Stimulated activated CD8-positive, alpha-beta memory T cell treated with anti-CD3 and anti-CD28 coated beads, Interleukin-7, amount 100 ng/mL, for 1 hour (primary cell): ENCODE measurements at places on chromosomes 3 and 15.
A peak's percentile ranks its signal among the peaks of the same experiment; 100 is the strongest.

DNA sequence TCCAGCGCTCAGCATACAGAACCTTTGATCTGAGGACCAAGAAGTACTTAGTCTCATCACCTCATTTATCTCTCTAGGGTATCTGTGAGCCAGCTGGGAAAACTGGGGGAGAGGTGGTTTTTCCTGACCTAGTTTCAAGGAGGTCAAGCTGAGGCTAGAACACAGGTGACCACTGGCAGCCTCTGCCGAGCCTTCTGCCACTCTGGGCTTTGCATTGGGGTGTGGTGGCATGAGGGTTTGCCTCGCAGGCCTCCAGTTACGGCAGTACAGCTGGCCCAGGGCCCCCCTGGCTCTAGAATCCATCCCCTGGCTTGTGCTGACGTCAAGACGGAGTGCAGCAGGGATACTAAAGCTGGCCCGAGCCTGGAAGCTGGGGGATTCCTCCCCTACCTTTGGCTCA, 34.7 kb upstream of the CDCP1 start:
- DNase-seq: no peak

DNA sequence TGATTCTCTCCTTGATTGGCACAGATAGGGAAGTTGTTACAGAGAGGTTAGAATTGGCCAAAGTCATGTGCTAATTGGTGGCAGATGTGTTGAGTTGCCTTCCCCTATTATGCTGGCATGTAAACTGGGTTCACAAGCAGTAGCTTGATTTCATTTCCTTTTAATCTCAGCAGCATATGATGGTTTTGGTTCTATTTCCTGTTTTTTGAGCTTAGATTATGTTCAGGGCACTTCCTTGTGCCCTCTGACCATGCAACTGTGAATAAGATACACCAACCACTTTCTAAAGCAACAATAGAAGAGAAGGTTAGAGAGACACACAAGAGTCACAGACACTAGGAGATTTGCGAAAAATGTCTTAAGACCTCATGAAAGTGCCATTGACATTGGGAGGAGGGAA, 16.5 kb downstream of the HPS3 start:
- DNase-seq: no peak

DNA sequence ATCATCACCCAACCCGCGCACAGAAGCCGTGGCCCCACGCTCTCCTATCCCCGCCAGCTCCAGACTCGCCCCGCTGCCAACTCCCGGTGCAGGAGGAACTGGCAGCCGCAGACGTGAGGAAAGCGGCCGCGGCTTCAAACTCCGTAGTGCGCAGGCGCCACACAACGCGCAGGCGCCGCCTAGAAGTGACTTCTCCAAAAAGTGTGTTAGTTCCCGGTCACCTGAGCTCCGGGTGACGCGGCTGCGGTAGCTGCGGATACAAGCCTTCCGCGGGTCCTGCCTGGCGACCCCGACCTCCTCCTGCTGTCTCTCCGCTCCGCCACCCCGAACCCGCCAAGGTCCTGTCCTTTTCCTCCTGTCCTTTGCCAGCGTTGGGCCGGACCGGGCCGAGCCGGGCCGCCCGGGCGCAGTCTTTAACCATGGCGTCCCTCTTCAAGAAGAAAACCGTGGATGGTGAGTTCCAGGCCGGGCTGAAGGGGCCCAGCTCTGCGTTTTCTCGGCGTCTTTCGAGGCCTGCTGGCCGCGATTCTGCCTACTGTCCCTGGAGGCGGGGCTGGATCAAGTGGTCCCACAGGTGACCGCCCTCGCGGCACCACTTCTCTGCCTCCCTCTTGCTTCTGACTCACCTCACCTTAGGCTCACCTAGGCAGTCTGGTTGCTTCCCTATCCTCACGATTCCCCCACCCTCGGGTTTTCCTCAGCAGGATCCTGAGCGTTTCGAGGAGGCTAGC, at the start of gene CHMP2B:
Gene CHMP2B (plus strand): TSS at position 206 of the 731 bp plus-strand sequence. CDS start 214 bp downstream, at position 420.
- DNase-seq: peak; percentile 88

GRCh38 chr3:179113903-179114302, 34.3 kb upstream of the PIK3CA start:
- DNase-seq: no peak

DNA sequence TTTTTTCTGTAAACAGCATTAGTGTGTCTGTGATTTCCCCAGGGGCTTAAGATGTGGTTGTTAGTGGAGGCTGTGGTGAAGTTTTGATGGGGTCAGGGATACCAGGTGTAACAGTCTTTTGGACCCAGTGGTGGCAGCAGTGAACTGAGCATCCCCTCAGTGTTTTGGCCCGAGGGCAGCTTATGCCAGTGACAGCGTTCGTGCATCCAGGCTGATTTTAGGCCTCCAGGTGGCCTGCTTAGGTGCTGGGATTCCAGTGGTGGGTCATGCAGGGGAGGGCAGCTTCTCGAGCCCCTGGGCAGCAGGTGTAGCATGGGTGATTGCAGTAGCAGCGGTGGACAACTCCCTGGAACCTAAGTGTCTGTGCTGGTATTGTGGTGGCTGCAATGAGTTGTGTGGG, 29.2 kb downstream of the STT3B start:
- no peak for DNase-seq

DNA sequence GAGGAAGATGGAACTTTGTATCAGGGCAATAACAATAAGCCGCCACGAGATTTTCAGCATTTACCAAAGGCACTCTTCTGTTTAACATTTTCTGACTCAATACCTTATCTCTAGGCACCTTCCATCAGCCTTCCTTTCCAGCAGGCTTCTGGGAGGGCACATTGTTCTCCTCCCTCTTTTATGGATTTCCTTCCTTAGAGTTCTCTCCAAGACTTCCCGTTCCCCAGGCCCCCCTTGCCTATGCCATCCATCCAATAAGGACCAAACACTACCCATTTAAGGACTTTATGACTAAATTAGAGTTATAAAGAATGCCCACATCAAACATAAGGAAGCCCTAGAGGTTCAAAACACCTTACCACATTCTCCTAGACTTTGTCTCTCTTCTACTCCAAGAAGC, 71.0 kb upstream of the ACP3 start:
- no peak for DNase-seq

- DNase-seq: no peak
Measured at GRCh38 chr3:51944451-51945021, 2.4 kb downstream of the PARP3 start.

- no peak for DNase-seq
Measured at GRCh38 chr15:61989667-61990066, 70.6 kb downstream of the VPS13C start.

- no peak for DNase-seq
Measured at GRCh38 chr3:108662142-108662738, 72.7 kb downstream of the DZIP3 start.

DNA sequence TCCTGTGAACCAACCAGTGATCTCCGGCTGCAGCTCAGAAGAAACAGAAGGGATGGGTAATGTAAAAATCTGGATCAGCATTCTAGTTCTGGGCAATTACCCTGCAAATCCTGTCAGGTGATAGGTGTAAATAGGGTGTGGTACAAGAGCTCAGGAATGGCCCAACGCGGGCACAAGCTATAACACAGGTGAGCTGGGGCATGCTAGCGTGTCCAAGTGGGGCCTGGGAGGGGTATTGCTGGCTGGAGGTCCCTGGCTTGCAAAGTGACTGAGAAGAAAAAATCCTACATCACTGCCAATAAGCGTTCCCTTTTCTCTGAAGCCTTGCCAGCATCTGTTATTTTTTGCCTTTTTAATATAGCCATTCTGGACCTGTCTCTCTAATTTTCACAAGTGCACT, 9.7 kb upstream of the CHST2 start:
- DNase-seq: no peak

DNA sequence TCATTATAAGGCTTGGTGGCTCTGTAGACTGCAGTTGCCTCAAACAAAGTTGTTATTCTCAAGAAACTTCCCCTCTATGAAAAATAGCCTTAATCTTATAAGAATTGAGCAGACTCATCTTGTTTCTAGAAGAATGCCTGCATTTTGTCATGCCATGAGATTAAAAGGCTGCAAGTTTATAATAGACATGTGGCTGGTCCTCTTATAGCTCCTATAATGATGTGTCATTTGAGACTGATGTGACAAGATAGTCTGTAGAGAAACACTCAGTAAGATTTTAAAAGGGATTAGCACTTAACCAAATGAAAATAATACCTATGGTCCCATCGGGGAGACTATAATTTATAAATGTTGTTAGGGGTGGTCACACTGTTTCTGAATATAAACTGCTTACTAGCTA, 312.5 kb downstream of the OXSM start:
- DNase-seq: no peak

GRCh38 chr3:174098746-174099145, 701.2 kb downstream of the NLGN1 start:
- no peak for DNase-seq

- no peak for DNase-seq
Measured at GRCh38 chr15:28933710-28934445, 48.1 kb downstream of the APBA2 start.

DNA sequence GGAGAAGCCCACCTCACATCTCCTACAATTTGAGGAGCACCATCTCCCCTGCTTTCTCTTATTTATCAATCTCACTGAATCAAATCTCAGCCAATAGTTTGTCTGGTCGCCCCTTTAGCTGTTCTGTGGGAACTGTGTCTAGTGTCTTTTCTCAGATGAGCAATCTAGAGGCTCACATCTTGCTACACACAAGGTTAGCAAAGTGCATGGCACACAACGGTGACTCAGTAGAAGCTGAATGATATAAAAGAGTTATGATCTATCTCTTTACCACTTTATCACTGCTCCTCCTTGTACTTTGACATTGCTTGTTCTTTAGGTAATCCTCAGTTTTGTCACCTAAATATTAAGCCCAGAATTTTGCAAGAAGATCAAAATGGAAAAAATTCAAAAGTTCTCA, 16.8 kb upstream of the COLQ start:
- no peak for DNase-seq

- no peak for DNase-seq
Measured at GRCh38 chr15:40850576-40851112, 6.8 kb downstream of the SPINT1 start.

GRCh38 chr3:189744235-189744634, 113.0 kb downstream of the TP63 start:
- DNase-seq: no peak

GRCh38 chr3:171064461-171064860, 37.9 kb upstream of the SLC2A2 start:
- DNase-seq: no peak

DNA sequence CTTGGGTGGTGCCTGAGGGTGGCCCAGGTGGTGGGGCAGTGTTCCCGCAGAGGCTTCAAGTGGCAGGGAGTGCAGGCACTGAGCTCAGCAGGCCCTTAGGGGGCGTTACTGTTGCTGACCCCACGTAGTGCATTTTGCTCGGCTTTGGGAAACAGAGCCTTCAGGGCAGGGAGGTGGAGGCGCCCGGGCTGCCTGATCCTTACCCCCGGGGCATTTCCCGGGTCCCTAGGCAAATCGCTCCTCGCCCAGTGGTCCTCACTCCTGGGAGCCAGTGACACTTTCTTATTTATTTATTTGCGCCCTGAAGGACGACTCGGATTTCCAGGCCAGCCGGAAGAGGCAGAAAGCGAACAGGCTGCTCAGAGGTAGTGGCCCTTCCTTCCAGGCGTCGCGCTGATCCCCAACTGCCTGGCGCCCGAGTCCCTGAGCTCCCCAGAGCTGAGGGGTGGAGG, 10.1 kb upstream of the FOXB1 start:
- no peak for DNase-seq

- DNase-seq: no peak
Measured at GRCh38 chr3:47407896-47408838, 27.3 kb downstream of the PTPN23 start.

- no peak for DNase-seq
Measured at GRCh38 chr3:107962037-107962436, 128.8 kb downstream of the CD47 start.

GRCh38 chr3:188761439-188761838, 410.3 kb upstream of the TPRG1 start:
- no peak for DNase-seq

DNA sequence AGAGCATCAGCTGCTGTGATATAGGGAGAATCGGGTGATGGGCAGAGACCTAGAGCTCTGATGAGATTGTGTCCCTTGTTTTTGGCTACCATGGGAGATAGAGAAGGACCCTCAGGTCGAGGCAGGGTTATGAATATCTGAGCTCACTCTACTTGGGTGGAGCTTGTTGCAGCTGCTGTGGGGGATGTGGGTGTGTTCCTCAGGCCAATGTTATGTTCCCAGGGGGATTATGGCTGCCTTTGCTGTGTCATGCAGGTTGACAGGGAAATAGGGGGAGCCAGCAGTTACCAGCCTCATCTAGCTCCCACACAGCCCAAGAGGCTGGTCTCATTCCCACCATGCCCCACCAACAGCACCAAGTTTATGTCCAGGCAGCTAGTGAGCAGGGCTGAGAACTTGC, 131.5 kb downstream of the TRIM42 start:
- DNase-seq: no peak

- no peak for DNase-seq
Measured at GRCh38 chr15:70535071-70535954, 228.0 kb downstream of the UACA start.

DNA sequence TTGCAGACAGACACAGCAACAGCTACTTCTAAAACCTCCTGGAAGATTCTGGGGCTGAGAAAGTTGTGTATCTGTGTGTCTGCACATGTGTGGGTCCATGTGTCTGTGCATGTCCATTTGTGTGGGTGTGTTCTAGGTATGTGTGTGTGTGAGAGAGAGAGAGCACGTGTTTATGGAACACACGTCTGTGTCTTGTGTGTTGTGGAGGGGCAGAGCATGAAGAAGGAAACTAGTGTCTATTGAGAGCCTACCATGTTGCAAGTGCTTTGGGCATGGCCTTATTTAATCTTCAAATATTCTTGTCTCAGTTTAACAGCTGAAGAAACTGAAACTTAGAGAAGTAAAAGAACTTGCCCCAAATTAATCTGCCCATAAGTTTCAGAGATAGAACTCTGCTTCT, 327.5 kb downstream of the UACA start:
- DNase-seq: no peak

GRCh38 chr3:59704292-59704691, 654.5 kb upstream of the CFAP20DC start:
- DNase-seq: no peak

- DNase-seq: no peak
Measured at GRCh38 chr3:119608405-119609000, 10.8 kb downstream of the PLA1A start.

DNA sequence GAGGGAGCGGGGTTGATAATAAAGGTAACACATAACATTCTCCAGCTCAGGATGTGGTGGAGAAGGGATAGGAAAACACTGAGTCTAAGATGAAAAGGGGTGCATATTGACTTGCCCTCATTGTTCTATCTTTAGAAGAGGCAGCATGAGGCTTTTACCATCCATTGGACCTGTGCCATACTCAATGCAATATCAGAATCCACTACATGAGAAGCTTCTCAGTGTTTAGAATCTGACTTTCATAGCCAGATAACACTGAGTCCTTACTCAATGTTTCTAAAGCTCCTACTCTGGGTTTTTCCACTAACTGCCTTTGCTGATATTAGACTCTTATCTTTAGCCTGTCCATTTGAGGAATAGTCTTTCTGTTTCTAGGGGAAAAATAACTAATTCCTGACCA, 24.3 kb upstream of the GADL1 start:
- DNase-seq: no peak

GRCh38 chr3:48428572-48429316, 1.1 kb downstream of the PLXNB1 start:
- no peak for DNase-seq

- no peak for DNase-seq
Measured at GRCh38 chr3:39590806-39591205, 123.3 kb downstream of the MOBP start.

GRCh38 chr3:95476534-95476933, 1337.9 kb upstream of the EPHA6 start:
- no peak for DNase-seq

- DNase-seq: no peak
Measured at GRCh38 chr3:78130741-78131290, 1090.9 kb downstream of the ROBO2 start.

GRCh38 chr3:157059661-157060060, 100.3 kb downstream of the CCNL1 start:
- no peak for DNase-seq
